Stimulated activated CD8-positive, alpha-beta memory T cell treated with anti-CD3 and anti-CD28 coated beads, Interleukin-2, amount 100 ng/mL, for 1 hour (primary cell): ENCODE measurements at places on chromosomes 2 and 18.

GRCh38 chr2:136101042-136101441 lies 16.9 kb downstream of the CXCR4 start:
- no peak for DNase-seq

GRCh38 chr2:238091436-238092060 lies 8.6 kb upstream of the ESPNL start:
- no peak for DNase-seq

GRCh38 chr18:56723068-56723467 lies 71.9 kb downstream of the WDR7 start:
- DNase-seq = no peak

DNA sequence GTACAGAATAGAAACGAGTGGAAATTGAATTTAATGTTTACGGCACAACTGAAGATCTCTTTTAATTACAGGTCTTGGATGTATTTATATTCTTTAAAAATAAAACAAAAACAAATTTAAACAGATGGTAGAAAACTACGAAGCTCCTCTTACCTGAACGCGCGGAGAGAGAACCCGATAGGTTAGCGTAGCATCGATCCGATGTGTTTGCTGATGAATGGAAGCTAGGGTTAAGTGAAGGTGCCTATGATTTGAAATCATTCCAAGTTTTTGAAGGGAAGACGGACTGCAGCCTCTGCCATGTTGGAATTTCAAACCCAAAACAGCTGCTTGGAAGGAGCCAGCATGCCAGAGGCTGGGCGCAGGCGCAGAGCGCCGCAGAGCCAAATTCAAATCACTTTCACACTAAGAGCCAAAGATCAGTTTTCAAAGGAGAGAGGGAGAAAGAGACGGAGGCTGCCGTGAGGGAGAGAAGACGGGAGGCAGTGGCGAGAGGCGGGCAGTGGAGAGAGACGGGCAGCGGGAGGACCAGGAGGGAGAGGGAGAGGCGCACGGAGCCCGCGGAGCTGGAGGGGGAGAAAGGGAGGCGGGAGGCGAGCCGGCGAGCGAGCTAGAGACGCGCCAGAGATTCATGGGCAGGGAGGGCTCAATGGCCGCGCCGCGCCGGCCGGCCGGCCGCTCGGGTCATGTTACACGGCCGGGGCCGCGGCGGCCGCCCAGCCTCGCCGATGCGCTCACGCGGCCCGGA lies at the start of gene FIGN:
Gene FIGN, minus strand, starts transcription at position 324 of the 748 bp plus-strand sequence. CDS start 1,081 bp downstream, outside the sequence.
- no peak for DNase-seq

DNA sequence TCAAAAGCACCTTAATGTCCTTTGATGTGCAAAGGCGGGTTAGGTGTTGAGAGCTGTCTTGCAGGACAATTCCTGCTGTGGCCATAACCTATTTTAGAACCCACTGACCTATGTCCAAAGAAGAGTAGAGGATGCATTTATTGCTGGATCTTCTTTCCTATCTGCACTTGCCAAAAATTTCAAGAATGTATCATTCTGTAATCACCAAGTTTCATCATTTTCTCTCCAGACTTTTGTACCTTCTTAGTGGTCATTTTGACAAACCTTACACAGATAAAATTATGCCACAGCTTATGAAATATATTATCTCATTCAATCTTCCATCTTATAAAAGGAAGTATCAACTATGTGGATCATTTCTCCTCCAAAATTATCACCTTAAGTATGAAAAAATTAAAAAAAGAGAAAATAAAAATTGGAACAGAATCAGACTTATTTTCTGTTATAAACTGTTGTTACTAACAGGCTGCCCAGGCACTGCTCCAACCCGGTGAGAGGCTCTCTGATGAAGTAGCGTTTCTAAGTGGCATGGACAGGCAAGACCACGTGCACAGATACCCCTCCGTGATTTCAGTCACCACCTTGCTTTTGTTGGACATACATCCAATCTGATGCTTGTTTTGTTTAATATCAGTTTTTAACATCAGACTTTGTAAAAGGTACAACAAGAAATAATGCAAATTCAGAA lies 559.9 kb upstream of the ID2 start:
- DNase-seq = no peak

- no peak for DNase-seq
Measured at GRCh38 chr2:171505374-171505773, 16.9 kb upstream of the CYBRD1 start.

DNA sequence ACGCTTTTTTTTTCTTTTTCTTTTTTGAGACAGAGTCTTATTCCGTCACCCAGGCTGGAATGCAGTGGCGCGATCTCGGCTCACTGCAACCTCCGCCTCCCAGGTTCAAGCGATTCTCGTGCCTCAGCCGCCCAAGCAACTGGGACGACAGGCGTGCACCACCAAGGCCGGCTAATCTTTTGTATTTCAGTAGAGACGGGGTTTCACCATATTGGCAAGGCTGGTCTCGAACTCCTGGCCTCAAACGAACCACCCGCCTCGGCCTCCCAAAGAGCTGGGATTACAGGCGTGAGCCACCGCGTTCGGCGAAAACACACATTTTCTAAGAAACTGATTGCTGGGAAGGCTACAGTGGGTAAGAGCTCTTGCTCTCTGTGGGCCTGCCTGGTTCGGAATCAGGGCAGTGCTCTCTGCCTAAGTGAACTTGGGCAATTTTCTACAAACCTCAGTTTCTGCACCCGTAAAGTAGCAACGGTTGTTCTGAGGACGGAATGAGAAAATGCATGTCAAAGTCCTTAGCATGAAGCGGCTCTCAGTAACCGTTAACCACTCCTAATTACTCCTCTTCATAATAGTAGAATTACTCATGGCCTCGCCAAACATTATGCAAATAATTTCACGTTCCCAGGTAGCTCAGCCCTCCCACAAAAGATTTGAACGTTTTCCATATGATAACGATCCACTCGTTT lies 1.0 kb upstream of the PMAIP1 start:
- DNase-seq = no peak

DNA sequence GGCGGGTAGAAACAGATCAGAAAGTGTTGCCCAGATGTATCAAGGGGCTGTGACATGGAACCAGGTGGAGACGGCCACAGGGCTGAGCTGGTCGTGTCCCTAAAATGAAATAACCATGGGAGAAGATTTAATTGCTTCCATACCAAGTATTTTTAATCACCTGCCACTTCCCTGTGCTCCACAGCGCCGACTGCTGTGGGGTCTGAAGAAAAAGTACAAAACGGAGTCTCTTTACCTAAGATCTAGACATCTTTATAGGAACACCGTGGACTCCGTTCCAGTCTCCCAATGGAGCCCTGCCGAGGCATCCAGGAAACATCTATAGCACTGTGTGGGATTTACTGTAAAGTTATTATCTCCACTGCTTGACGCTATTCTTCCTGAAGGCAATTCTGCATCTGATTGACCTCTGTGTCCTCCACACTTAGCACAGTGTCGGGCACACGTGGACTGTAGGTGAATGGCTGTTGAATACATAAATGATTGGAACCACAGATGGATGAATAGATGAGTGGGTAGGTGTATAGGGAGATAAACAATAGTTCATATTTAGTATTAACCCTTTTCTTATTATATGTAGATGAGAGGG lies 21.6 kb upstream of the GYPC start:
- DNase-seq = no peak

DNA sequence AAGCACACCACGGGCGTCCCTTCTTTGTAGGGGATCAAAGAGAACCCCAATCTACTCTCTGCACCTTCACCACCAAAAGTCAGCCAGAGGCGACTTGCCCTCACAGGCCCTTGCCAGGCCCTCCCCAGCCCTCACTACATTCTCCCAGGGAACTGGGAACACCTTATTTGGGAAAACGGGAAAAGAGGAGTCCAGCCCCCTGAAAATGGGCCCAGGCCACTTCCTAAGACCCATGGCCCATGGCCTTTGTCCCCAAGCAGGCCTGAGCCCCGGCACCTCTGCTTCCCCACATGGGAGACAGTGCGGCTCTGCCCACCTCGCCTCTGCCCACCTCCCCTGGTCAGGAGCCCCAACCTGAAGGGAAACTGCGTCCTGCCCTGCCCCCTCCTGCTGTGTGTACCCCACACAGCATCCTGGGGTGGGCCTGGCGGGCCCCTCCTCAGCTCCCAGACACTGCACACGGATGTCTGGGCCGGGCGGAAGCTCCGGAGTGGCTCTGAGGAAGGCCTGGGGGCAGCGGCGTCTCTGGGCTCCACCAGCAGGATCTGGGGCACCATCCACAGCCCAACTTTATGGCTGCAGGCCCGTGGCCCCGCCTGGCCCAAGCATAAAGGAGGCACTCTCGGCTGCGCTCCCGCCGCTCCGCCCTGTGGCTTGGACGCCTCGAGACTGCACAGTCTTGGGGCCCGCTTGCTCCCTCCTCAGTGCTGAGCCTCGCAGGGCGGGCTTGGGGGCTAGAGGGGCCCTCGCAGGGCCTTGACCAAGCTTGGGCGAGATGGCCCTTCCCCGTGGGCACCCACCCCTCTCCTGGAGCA lies 70.3 kb upstream of the GPC1 start:
- DNase-seq = no peak

DNA sequence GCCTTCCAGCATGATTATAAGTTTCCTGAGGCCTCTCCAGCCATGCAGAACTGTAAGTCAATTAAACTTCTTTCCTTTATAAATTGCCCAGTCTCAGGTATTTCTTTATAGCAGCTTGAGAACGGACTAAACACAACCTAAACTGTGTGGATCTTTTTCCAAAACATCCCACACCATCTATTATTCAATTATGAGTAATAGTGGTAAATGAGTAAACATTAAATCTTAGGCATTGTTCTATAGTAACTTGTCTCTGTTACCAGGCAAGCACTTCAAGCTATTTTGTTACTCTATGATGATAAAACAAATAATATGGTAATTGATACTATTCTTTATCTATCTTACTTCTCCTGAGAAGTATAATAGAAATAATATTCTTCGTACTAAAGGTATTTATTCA lies 536.9 kb upstream of the CHAC2 start:
- DNase-seq = no peak

DNA sequence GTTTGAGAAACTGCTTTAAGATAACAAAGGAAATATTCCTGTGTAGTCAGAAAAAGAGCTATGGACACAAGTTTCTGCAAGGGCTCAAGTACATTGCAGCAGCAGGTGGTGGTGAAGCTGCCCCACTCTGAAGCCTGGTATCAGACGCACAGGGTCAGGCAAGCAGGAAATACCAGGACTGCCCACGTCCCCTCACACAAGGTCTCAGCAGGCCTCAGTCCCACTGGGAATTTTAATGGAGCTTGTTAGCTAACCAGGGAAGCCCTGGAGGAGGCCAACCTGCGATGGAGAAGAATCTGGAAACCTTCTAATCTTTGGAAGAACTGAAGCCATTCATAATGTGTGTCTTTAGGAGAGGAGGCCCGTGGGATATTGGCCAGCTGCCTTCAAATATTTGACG lies 168.3 kb downstream of the UXS1 start:
- no peak for DNase-seq

- DNase-seq = no peak
Measured at GRCh38 chr18:9147440-9148202, 11.0 kb downstream of the ANKRD12 start.

- DNase-seq = no peak
Measured at GRCh38 chr2:191976436-191976835, 129.5 kb upstream of the CAVIN2 start.

DNA sequence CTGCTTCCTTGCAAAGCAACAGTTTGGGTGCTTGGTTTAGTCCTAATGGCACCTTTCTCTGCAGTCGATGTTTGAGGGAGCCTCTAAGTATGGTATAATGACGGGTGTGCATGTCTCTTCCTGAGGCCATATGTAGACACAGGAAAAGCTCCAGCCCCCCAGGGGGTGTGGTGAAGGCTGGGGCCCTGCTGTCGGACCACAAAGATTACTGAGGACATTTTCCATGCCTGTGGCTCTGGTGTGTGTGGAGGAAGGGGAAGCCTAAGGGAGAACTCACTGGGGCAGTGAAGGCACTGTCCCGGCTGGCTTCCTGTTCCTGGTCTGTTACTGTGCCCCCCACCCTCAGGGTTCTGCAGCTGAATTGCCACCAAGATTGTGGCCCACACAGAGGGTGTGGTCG lies 187.1 kb downstream of the FHOD3 start:
- DNase-seq = no peak

DNA sequence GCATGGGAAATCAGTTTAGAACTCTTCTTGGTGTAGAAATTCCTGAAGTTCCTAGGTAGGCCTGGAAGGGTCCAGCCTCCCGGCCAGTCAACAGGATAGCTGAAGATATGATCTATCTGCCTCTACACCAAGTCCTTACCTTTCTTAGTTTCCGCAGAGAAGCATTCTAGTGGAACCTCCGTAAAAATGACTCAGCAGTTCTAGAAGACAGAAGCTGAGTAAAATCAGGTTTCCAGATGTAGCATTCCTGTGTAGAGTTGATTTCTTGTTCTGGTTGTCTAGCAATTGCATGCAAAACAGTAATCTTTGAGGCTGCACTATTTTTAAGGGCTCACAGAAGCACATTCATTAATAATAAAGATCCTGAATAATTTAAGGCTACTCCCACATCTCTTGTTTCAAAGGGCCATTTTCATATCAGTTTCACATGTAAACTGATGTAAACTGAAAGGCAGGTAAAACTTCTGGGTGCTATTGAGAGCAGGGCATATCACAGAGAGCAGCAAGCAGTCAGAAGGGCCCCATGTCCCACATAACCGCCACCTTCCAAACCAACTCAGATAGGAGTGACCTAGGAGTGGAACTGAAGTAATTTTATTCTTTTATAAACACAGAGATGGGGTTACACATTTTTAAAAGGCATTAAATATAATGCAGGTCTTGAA lies 3.2 kb upstream of the DYTN start:
- DNase-seq = no peak

DNA sequence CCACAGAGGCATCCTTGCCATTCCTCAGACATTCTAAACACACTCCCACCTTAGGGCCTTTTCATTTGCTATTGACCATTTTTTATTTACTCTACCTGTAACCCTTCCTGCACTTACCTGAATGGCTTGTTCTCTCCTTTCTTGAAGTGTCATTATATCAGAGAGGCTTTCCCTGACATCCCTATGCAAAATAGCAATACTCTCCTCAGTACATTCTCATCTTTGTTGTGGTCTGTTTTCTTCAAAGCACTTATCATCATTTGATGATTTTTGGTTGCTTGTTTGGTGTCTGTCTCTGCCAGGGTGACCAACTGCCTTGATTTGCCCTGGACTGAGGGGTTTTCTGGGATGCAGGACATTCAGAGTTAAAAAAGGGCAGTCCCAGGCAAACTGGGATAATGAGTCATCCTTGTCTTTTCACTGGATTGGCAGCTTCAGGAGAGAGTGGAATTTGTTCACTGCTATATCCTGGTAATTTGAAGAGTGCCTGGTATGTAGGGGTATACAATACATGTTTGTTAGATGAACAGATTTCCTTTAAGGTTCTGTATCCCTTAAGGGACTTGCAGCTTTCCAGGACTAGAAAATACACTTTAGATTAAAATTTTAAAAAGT lies 102.4 kb downstream of the BABAM2 start:
- no peak for DNase-seq
